Activated naive CD8-positive, alpha-beta T cell treated with anti-CD3 and anti-CD28 coated beads for 36 hours (primary cell): ENCODE measurements at places on chromosomes 6 and 20.

- DNase-seq: no peak
These were observed 57.1 kb downstream of the GMPR start for GRCh38 chr6:16295471-16295870.

DNA sequence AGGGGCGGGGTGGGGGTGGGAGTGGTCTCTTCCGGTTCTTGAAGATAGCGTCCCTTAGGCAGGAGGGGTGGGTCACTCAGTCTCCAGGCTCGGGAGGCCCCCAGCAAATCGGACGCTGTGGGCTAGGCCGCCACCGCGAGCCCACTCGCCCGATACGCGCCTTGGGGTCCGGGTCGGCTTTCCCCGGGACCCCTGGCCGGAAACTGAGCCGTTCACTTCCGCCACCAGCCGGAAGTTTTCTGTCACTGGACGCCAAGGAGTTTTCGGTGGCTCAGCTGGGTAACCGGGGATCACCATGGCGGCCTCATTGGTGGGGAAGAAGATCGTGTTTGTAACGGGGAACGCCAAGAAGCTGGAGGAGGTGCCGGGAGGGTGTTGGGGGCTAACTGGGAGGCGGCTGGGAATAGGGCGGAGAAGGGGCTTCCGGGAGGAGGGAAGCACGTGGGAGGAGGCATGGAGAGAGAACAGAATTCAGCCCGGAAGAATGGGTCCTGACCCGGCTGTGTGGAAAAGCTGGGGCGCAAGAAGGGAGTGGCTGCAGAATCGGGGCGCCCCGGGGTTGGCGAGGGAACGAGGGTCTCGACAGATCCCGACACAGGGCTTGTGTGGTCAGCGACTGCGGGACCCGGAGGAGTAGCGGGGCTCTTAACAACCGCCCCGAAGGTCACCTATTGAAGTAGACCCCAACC is at the start of gene ITPA:
TSS of gene ITPA (plus strand) at position 242 of the 689 bp plus-strand sequence. CDS start at position 296, 54 bp downstream.
- peak; percentile 69 for DNase-seq

- no peak for DNase-seq
These were observed 256.6 kb downstream of the EYS start for GRCh38 chr6:65450451-65450850.

DNA sequence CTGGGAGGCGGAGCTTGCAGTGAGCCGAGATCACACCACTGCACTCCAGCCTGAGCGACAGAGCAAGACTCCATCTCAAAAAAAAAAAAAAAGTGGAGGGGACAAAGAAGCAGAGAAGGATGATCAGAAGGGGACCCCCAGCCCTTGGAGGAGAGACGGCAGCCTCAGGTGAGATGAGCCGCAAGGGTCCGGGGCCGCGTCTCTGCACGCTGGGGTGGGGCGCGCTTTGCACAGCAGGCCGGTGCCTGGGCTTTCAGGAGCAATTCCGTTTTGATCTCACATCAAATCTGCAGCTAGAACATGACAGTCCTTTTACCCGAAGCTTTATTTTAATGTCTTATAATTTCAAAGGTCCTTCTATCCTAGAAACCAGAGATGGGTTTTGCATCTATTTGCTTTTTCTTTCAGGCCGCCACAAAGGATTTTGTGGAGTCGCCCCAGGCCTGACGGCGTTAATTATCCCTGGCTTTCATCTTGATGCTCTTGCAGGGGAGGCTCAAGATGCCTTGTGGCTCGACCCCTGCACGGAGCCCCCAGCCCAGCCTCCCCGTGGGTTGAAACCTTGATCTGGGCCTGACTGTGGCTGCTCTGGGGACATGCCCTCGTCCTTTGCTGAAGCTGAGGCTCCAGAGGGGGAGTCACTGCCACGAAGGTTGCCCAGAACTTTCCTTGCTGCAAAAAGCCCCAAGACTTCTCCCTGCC is 17.3 kb downstream of the HRH3 start:
- DNase-seq: no peak

DNA sequence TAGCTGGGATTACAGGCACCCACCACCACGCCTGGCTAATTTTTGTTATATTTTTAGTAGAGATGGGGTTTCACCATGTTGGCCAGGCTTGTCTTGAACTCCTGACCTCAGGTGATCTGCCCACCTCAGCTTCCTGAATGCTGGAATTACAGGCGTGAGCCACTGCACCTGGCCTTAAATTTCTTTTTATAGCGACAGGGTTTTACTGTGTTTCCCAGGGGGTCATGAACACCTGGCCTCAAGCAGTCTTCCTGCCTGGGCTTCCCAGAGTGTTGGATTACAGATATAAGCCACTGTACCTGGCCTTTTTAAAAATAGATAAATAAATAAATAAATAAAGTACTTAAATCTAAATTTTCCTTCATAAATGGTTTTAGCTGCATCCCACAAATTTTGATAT is 57.5 kb downstream of the LIN28B start:
- DNase-seq: no peak

DNA sequence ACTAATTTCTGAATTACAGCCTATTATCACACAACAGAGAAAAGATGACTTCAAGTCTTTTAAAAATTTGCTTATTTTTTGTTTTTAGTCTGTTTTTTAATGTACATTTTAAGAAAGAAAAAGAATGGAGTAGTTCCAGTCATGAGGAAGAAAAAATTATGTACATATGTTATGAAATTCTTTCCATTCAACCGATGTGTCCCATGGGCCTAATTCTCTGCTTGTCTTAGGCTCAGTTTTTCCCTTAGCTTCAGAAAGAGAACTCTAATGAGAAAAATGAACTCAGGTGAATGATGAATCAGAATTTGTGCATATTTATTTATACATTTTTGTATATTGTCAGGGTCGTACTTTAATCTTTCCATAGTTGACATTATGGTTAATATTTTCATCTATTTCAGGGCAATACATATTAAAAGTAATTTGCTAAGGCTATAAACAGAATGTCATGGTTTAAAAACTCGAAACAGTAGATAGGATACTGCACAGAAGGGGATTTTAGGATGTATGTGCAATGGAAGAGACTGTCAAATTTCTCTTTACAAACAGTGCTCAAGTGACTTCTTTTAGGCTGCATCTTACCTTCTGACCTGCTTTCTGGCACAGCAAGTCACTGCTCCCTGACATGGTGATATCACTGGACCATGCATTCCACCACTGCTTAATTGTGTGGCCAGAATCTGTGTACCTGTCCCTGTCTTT is 153.1 kb downstream of the EPHA7 start:
- DNase-seq: no peak
